ENCODE measurements at places on chromosomes 1 and 21. TPM values are rescaled to one million over a fixed set of nuclear protein-coding genes. Genes with fewer than 3 reads are reported as not detected.
A peak's percentile ranks its signal among the peaks of the same experiment; 100 is the strongest.

- no peak for DNase-seq
Observed at GRCh38 chr1:94828251-94828650, 8.1 kb downstream of the SLC44A3 start.

DNA sequence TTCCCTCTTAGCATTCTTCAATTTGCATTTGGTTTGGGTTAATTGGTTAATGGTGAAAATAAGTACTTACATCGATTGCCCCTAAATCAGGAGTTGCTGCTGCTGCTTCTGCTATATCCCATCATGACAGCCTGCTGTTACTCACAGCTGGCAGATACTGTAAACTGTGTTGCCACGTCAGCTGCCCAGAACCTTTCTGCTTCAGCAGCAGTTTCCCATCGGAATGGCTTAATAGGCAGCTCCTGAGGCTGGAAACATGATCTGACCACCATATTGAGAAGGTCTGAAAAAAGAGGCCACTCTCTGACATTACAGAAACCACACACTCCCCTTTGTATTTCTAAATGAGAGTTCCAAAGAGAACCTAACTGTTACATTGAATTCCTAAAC is 14.3 kb upstream of the SEC16B start:
- DNase-seq = peak; percentile 89

DNA sequence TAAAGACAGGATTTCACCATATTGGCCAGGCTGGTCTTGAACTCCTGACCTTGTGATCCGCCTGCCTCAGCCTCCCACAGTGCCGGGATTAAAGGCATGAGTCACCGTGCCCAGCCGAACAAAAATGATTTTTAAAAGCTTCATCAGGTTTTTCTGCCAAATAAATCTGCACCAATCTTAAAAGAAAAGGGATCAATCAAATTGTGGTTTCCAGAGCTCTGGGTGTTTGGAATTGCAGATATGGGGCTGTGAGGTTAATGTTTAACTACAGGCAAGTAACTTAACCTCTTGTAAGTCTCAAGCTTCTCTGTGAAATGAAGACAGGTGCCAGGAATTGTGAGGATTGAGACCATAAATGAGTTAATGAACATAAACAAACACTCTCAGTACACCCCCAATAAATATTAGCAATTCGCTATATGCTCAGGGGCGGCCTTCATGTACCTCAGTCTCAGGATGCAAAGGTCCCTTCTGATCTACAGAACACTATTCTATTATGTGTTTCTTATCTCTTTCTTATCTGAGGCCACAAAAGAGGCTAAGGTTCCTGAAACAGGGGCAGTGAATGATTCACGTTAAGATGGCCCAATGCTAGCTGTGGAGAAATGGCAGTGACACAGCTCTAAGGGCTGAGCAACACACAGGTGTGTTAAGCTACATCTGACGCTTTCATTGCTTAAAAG is 7.1 kb upstream of the GNPAT start:
- DNase-seq = no peak

DNA sequence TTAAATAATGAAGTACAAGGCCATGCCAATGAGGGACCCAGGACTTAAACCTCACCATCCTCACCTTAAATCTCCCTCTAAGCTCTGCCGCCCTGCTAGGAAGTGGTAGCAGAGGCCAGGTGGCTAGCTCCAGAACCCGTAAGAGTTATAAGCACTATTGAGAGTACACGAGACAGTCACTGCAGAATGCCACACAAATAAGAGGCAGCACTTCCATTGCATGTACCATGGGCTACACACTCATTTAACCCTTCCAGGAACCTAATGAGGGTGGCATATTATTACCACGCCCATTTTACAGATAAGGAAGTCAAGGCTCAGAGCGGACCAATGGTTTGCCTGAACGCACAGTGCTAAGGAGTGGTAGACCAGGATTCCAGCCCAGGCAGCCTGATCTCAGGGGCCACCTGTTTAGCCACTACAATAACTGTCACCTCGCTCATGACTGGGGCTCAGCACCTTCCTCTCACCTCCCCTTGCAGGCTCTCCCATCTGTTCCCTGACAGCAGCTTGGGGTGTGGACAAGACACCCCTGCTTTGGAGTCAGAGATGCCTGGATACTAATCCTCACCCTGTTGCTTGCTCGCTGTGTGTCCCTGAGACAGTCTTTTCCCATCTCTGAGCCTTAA is 54.8 kb upstream of the ID3 start:
- DNase-seq = no peak

Gene GLMN
- total RNA-seq = 57.3 TPM

Gene AHDC1
- total RNA-seq = 3.8 TPM

Gene LYPD8
- 0.51 TPM for total RNA-seq

Gene DFFA
- total RNA-seq = 43.9 TPM

Measured in Daoy (cell line).